Nucleus accumbens (tissue), 56 donors: ENCODE measurements at places on chromosomes 1 and 21.

DNA sequence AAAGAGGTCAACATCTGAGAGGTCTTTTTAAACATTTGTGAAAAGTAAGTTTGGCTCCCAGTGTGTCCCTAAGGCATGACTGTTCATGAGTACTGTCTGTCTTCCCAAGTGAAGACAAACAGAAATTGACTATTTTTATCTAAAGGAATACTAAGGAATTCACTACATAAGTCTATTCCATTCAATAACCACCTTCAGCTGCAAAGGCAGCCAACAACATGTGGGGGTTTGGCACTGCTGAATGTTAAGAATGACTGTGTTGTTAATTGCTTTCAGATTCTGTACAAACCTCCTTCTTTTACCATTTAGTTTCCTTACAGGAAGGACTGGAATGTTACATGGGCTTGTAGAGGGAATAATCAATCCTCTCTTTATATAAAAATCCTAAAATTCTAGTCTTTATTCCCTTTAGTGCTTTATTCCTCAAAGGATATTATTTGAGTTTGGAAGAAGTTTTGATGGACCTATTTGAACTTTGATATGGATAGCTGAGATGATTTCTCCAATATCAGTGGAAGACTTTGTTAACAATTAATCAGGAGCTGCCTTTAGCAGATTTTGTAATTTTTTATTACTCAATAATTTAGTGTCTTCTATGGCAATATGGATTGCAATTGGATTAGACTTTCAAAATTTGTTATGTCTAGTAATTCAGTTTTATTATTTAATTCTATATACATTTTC lies 201.7 kb upstream of the CHRM3 start:
- no peak for DNase-seq

DNA sequence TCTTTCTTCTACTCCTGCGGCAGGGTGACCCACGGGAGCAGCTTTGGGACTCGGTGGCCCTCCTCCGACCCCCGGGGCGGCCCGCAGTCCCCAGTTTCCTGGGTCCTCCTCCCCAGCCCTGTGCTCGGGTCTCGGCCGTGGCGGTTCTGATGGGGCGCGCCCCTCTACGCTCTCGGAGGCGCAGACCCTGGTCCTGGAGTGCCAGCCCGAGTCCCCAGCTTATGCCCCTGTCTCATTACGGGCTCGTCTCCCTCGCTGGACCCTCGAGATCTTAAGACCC lies 430 bp downstream of the BTG2 start:
- DNase-seq, result no peak

GRCh38 chr1:65681096-65681495 lies 111.6 kb upstream of the PDE4B start:
- DNase-seq, result no peak

GRCh38 chr1:179881642-179882252 lies 338 bp upstream of the TOR1AIP1 start:
- no peak for DNase-seq
